ENCODE measurements at places on chromosomes 2 and 18.

- DNase-seq = no peak
These were observed 13.4 kb upstream of the LAPTM4A start for GRCh38 chr2:20064841-20065240.

- no peak for DNase-seq
These were observed 2012.3 kb upstream of the PIK3C3 start for GRCh38 chr18:39942702-39943101.

GRCh38 chr2:235666213-235666781 is 172.5 kb downstream of the AGAP1 start:
- DNase-seq = peak; percentile 71

DNA sequence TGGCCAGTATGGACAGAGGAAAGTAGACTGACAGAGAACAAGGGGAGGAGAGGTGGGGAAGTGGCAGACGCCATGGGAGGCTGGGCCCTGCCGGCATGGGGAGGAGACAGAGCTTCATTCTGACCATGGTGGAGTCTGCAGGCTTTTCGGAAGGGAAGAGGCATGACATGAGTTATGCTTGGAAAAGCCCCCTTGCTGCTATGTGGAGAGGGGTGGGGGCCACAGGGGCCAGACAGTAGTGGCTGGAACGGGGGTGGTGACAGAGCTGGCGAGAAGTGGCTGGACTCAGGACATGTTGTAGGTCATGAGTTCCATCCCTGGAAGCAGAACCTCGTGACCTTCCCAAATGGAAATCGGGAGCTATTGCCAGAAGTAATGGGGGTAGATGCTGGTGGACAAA is 66.7 kb upstream of the DAPL1 start:
- DNase-seq = no peak

GRCh38 chr2:98898423-98898841 is 37.6 kb downstream of the CRACDL start:
- DNase-seq = no peak

DNA sequence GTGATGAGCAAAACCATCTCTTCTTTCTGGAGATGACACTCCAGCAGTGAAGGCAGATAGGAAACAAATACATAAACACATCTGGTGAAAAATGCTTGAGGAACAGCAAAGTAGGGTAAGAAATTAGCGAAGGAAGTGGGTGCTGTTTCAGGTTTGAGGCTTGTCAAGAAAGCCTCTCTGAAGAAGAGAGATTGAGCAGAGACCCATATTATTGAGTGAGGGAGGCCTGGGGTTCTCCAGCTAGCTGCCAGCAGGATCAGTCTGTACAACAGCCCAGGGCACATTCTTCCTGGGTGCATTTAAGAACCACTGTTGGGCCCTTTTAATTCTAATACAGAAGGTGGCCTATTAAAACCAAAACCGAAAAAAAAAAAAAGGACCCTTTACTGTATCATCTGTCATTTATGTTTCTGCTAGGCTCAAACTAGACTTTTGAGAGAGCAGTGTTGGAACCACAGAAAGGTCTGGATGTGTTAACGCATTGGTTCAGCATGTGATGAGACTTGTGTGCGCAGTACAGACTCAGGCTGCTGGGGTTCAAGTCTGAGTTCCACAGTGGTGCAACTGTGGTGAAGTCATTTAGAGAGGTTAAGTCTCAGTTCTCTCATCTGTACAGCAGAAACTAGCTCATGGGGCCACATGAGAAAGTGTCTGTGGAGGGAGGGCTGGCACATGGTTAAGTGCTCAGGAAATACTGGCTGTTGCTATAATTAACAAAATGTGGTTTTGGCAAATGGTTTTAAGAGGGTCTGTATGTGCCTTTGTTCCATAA is 28.9 kb downstream of the MGAT5 start:
- no peak for DNase-seq

GRCh38 chr2:135773319-135773718 is 31.7 kb downstream of the UBXN4 start:
- no peak for DNase-seq

GRCh38 chr2:218428846-218429558 is 10.1 kb downstream of the VIL1 start:
- no peak for DNase-seq

- no peak for DNase-seq
These were observed 43.4 kb upstream of the SEC11C start for GRCh38 chr18:59096098-59096789.

GRCh38 chr18:47975701-47976100 is 45.2 kb upstream of the SMAD2 start:
- DNase-seq = no peak

- peak; percentile 4 for DNase-seq
These were observed 194.5 kb downstream of the DNER start for GRCh38 chr2:229519655-229520430.

DNA sequence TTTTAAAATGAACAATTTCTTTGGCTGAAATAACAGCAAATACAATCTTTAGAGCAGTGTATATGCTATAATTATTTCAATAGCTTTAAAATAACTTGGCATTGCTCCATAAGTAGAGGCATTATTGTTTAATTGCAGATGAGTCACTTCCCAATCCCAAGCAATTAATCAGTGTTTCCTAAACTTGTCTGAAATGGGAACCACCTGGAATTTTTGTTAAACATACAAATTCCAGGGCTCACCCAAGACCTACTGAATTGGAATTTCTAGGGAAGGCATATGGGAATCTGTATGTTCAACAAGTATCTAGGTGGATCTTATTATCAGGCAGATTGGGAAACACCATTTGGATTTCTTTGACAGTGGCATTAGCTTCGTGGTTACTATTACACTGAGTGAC is 27.1 kb upstream of the FMNL2 start:
- DNase-seq = no peak

- no peak for DNase-seq
These were observed 8.4 kb upstream of the POU3F3 start for GRCh38 chr2:104845552-104845931.

DNA sequence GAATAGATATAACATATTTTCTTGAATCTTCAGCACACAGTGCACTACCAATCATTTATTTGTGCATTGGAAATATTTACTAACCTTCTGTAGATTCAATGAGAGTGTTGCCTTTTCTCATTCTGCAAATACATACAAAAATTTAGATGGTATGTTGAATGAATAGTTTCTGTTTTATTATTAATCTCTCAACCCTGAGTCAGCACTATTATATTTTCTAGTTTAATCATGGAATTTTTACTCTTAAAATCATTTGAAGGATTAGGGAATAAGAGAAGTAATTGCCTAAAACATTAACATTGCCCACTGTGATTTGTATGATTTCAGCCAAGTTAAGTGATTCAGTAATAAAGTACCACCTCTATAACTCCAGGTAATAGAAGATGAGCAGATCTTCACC is 370.2 kb upstream of the CDH7 start:
- DNase-seq = no peak

DNA sequence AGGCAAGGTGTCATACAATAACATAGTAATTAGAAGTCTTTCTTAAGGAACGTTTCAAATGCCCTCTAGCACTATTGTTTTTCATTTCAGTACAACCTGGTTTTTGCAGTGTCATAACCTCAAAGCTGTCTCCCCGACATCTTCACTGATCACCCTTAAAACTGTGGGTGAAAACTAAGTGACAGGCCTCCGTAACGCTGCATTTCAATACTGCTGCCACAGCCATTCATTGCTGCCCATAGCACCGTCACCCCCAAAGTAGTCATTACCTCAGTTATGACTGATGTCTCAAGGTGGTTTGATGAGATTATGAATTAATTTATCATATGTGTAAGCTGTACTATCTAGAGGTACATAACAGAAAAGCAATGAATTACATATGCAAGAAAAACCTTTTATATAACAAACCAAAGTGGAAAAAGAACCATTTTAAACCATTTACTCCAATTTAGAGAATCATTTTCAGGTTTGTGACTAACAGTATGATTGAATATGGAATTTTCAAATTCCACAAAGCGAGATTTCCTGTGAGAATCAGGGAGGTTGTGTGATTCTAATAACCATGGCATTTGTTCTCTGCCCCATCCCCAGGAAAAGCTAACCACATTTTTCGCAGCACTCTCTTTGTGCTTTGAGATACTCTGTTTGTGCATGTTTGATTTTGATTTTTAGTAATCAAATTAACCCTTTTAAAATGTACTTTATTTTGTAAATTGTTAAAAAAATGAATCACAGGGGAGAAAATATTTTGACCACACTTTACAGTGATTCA is 263.0 kb downstream of the PTGR3 start:
- no peak for DNase-seq

GRCh38 chr2:129297430-129297829 is 682.0 kb upstream of the RAB6C start:
- DNase-seq = no peak

- no peak for DNase-seq
These were observed 741 bp upstream of the GCKR start for GRCh38 chr2:27495840-27496356.

GRCh38 chr2:235390108-235390815 is 103.6 kb upstream of the AGAP1 start:
- peak; percentile 29 for DNase-seq

GRCh38 chr2:161486111-161486510 is 70.0 kb downstream of the TBR1 start:
- no peak for DNase-seq

DNA sequence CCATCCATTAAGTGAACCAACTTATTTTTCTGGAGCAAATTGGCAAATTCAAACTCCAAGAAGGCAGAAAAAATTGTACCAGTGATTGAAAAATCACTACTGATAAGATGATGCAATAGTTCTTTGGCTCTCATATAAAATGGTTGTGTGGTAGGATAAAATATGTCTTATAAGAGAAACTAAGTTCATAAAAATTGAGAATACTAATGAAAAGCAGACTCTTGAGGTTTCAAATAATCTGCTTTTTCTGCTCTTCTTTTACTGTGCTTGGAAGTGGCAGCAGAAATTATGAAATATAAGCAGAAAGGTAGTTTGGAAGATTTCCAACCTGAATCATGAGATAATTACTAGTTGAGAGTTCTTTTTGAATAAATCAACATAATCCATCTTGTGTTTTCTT is 61.9 kb downstream of the PPP1R1C start:
- no peak for DNase-seq

- no peak for DNase-seq
These were observed 14.0 kb downstream of the KIF5C start for GRCh38 chr2:148888986-148889385.

DNA sequence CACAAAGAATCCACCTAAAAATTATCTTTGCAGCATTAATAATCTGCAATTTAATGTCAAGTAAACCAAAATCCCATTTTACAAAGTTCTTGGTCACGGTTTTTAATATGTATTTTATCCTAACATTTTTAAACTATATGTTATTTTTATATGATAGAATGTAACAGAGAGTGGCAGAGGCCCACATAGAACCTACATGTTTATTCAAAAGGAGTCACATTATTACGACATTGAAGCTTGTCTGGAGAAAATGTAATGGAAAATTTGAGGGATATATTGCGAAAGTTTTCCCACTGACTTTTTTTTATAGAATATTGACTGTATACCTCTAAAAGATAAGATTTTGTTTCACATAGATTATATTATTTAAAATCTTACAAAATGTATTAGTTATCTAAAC is 89.7 kb upstream of the COL3A1 start:
- no peak for DNase-seq

DNA sequence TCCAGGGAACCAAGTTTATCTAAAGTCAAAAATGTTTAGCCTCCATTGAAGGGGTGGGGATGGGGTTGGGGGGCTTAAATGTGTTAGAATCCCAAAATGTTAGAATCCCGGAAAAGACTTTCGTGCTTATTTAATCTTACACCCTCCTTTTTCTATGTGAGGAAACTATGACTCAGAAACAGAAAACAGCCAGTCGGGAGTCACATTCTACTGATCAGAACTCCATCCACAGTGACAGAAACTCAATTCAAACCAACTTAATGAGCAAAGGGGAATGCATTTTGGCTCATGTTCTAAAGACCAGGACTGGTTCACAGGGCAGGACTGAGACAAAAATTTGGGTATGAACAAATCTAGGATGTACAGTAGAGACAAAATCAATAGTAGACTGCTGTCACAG is 31.9 kb upstream of the AFTPH start:
- DNase-seq = no peak

DNA sequence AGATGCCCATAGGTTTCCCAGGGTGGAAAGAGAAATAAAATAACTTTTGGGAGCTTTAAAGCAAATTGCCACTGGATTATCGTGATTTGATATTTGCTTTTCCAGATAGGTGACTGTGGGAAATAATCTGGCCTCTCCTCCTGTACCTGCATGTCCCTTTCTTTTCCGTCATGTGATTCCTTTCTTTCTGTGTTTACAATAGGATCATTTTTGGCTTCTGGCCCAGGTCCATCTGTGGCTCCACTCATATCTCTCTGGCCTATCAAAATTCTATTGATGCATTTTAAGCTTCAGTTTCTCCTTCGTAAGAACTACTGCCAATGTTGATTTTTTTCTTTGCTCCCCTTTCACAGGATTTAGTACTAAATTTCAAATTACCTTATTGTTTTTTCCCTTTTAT is 153.6 kb downstream of the CCDC85A start:
- DNase-seq = no peak

DNA sequence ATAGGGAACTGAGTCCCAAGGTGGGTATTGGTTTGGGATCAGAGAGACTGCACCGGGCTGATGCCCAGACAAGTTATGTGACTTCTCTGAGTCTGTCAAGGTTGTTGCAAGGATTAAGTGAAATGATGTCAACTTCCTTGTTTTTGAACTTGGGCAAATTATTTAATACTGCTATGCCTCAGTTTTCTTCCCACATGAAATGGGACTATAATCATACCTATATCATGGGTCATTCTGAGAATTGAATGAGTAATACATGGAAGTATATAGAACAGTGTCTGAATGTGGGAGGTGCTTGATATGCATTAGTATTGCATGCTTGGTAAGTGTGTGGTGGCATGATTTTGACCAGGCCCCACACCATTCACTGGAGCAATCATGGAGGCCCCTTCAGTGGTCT is 99.0 kb downstream of the PRKCE start:
- no peak for DNase-seq

DNA sequence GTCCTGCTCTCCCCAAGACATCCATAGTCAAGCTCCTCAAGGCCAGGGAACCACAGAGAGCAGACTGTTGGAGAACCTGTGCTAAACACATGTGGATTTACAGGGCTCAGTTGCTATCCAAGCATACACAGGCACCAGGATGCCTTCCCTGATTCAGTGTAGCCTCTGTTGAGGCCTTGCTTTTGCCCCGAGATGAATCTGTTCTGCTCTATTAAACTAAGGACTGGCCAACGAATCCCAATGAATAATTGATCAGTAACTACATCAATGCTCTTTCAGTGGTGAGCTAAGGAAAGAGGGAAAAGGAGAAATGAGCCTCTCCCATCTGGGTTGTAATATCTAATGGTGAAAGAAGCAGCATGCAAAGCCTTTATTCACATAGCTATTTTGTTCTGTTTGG is 58.7 kb upstream of the SPTBN1 start:
- DNase-seq = no peak

- DNase-seq = peak; percentile 30
These were observed 25.7 kb downstream of the SRBD1 start for GRCh38 chr2:45585267-45585861.

GRCh38 chr2:134455426-134455825 is 201.6 kb downstream of the MGAT5 start:
- DNase-seq = no peak

- DNase-seq = peak; percentile 37
These were observed 708 bp upstream of the RPIA start for GRCh38 chr2:88690591-88691338.

All from SW480 (cell line).